Stimulated activated CD4-positive, alpha-beta T cell treated with anti-CD3 and anti-CD28 coated beads, Interleukin-1b, Interleukin-23, amount 100 ng/mL, for 24 hours (primary cell): ENCODE measurements at places on chromosomes 2 and 18.

GRCh38 chr2:205403244-205403825, 279.0 kb upstream of the NRP2 start:
- no peak for DNase-seq

GRCh38 chr2:120036145-120036544, 23.3 kb downstream of the EPB41L5 start:
- DNase-seq = no peak

DNA sequence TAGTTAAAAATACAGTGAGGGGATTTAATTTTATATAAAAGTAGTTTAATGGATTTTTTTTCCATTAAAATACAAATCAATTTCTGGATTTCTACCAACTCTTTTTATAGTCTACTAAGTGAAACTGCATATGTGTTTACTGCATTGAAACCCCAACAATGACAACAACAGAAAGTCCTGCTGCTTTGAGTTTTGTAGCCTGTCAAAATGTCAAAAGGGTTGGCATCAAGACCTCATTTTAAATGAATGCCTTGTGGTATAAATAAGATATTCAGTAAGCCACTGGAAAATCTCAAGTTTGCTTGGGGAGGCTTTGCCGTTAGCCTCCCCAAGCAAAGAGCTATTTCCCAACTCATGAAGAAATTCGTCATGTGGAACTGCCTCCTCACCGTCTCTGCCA, 440.3 kb upstream of the HNMT start:
- DNase-seq = no peak

- no peak for DNase-seq
Measured at GRCh38 chr18:75211002-75211621, 515 bp downstream of the TSHZ1 start.

DNA sequence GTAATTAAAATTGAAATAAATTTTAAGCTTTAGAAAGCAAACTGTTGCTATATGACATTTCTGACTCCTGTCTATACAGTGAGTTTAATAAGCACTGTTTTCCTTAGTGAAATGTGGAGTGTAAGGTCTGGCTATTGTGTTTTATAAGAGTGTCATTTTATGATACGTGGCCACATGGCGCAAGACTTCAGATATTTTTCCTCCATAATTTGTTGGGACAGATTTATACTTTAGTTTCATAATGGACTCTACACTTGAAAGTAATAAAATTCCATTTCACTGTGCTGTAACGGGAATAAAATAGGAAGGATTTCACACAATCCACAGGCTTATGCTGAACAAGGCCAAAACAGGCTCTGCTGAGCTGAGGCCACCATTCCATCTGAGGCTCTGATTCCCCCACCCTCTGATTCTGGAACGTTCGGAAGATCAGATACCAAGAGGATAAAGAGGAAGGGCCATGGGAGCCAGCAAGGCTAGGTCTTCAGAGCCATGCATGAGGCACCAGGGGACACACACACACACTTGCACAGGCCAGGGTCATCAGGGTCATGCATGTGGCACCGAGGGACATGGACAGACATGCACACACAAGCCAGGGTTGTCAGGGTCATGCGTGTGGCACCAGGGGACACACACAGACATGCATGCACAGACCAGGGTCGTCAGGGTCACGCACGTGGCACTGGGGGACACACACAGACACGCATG, 35.6 kb downstream of the HDAC4 start:
- DNase-seq = no peak

- no peak for DNase-seq
Measured at GRCh38 chr2:216017365-216017764, 4.0 kb upstream of the MREG start.

DNA sequence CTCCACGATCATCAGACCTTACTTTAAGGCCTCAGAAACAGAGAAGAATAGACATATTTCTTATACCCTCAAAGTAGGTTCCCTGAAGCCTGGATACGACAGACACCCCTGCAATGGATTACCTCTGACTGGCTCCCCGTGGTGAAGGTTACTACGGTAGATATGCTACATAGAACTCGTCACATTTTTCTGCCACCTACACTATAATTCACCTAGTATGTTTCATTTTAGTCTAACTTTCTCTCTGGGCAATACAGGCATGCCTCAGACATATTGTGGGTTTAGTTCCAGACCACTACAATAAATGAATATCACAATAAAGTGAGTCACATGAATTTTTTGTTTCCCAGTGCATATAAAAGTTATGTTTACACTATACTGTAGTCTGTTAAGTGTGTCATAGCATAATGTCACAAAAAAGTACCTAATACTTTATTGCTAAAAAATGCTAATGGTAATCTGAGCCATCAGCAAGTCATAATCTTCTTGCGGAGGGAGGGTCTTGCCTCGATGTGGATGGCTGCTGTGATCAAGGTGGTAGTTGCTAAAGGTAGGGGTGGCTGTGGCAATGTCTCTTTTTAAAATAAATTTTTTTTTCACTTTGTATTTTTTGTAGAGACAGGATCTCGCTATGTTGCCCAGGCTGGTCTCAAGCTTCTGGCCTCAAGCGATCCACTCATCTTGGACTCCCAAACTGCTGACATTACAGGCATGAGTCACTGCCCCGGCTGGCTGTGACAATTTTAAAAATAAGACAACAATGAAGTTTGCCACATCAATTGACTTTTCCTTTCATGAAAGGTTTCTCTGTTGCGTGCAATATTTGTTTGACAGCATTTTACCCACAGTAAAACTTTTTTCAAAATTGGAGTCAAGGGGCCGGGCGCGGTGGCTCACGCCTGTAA, 64.6 kb downstream of the TGIF1 start:
- DNase-seq = no peak

- DNase-seq = no peak
Measured at GRCh38 chr2:227310756-227311110, 14.3 kb upstream of the MFF start.

DNA sequence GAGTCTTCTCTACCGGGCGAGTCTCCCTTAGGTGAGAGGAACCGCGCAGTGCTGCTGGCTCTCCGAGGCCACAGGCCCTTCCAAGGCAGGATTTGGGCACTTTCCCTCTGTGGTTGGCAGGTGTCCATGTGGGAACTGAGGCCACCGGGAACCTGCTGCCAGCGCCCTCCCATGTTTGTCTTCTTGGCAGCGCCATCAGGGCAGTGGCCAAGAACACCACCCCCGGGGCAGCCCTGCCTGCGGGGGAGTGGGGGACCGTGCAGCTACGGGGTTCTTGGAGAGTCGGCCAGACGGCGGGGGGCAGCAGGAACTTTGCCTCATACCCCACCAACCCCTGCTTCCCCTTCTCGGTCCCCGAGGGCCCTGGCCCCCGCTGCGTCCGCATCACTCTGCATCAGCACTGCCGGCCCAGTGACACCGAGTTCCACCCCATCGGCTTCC, 10.0 kb downstream of the CAPN10 start:
- no peak for DNase-seq

- no peak for DNase-seq
Measured at GRCh38 chr2:17800219-17800618, 16.0 kb upstream of the MSGN1 start.

- no peak for DNase-seq
Measured at GRCh38 chr2:129888461-129888860, 91.0 kb upstream of the RAB6C start.

GRCh38 chr2:15560140-15560987, 770 bp downstream of the NBAS start:
- no peak for DNase-seq

DNA sequence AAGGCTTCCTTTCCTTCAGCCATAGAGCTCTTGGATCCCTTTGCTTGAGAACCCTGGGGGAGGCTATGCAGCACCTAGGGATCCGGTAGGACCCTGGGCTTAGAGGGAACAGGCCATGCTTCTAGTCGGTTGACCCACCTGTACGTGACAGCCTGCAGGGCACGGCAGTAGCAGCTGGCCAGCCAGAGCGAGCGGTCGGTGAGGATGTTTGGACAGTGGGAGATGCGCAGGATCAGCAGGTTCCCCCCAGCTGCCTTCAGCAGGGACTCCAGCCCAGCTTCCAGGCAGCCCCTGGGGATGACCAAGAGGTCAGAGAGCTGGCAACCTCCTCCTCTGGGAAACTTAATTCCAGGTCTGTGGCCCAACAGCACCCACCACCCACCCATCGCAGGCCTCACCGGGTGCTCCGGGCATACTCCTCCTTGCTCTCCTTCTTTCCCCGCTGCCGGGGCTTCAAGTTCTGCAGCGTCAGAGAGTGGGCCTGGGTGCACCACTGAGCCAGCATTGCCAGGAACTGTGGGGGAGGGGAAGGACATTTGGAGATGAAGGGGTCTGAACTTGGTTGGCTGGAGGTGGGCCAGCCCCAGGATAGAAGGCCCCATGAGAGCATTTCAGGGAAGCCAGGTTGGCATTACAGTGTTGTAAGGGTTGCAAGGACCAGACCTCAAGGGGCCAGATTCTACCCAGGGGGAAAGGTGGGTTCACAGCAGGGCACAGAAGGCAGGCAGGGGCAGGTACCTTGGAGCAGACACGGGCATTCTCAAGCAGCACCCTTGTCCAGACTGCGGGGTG, 20.5 kb downstream of the FBXO41 start:
- DNase-seq = no peak

DNA sequence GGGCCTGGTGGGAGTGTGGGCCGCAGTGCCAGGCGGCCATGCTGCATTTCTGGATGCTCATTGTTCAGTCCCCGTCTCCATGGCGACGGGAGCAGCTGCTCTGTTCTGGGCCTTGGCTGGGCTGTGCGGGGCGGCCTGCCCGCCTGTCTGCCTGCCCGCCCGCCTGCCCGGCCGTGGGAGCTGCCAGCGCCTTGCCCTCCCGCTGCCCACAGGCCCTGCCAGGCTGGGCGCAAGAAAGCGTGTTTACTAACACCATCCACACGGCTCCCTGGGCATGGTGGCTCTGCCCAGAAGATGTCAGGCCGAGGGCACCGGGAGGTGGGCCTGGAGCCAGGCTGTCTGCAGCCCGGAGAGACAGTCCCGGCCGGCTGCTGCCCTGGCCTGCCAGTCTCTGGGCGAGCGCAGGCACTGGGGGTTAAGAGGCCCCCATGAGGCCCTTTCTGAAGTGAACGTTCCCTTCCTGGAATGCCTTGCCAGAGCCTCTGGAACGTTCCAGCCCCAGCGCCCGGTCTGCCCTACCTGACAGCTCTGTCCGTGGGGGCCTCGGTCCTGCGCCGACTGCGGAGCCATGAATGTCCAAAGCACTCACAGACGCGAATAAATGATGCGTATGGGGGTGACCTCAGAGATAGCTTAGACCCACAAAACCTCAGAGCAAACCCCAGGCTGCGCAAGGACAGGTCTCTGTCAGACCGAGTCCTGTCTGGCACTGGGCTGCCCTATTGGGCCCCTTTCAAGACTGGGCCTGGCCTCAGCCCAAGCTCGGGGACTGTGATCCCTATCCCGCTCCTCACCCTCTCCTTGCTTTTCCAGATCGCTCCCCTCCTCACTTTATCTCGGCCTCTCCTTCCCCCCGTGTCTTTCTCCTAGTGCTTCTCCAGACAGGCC, 44.3 kb downstream of the MYCN start:
- DNase-seq = no peak

DNA sequence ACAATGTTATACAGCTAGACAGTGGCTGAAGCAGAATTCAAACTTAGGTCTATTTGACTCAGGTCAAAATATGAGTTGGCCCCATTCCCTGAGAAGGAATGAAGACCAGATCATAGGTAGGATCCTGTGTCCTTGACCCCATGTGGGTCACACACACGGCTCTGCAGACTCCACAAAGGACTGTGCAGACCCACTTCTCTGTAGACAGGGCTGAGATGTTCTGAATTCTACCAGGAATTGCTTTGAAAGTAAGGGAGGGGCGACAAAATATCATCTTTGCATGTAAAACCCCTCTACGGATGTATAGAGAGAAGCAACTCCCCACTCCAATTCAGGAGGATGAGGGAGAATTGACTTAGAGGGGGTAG, 62.3 kb upstream of the CTIF start:
- DNase-seq = no peak

- DNase-seq = no peak
Measured at GRCh38 chr18:45165176-45165713, 450.0 kb upstream of the SLC14A2 start.

DNA sequence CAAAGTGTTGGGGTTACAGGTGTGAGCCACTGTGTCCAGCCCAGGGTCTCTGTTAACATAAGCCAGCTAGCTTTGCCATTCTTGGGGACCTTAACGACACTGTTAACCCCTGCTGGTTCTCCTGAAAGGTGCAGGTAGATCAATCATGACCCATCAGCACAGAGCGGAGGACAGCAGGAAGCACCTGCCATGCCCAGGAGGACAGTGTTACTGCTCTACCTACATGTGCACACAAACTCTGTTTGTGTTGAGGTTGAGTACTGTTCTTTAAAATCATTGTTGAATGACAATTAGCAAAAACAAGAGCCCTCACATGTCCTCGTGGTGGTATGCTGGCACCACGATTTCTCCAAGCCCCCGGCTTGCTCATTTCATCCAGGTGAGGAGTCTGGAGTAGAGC, 120.9 kb downstream of the FAM210A start:
- DNase-seq = no peak

DNA sequence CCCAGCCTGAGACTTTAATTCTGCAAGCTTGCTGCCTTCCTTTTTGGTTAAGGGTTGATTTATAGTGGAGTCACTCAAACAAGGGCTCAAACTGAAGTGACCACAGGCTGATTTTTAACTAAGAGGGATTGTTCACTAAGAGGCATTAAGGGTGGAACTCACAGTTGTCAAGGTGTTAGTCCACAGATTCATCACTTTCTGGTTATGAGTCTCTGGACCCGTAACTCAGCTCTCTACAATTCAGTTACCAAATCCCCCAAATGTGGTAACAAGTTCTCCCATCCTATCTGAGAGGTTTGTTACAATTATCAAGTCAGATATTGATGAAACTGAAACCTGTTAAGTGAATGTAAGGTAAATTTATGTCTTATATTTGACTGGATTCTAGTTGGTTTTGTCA, 185.9 kb upstream of the KLHL14 start:
- no peak for DNase-seq

GRCh38 chr18:69364930-69365329, 35.8 kb upstream of the DOK6 start:
- no peak for DNase-seq

GRCh38 chr2:141199711-141200110, 931.1 kb downstream of the LRP1B start:
- no peak for DNase-seq

- DNase-seq = no peak
Measured at GRCh38 chr2:25303633-25304236, 38.0 kb downstream of the DNMT3A start.

DNA sequence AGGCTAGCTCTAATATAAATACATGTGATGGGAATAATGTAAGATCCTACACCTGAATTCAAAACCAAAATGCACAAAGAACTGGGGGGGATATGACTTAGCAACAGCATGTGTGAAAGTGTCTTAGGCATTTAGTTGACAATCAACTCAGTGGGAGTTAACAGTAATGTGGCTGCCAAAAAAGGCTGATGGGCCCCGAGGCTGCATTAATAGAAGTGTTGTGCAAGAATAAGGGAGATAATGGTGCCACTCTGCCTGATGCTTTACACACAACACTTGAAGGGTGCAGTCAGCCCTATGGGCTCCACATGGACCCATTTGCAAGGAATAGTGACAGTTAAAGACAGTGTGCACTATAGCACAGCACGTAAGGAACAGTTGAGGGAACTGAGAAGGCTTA, 649.4 kb upstream of the ZEB2 start:
- DNase-seq = no peak

- DNase-seq = no peak
Measured at GRCh38 chr2:96885432-96886347, 15.8 kb upstream of the SEMA4C start.

- DNase-seq = no peak
Measured at GRCh38 chr2:38146907-38147307, 71.0 kb upstream of the CYP1B1 start.

- DNase-seq = no peak
Measured at GRCh38 chr2:19989342-19989666, 601 bp downstream of the WDR35 start.

- no peak for DNase-seq
Measured at GRCh38 chr2:45154144-45154543, 144.9 kb upstream of the SIX2 start.
